ENCODE measurements at places on chromosomes 4 and X.
A peak's percentile ranks its signal among the peaks of the same experiment; 100 is the strongest.

- peak; percentile 9 for DNase-seq
These were observed 1.1 kb upstream of the RAP1GDS1 start for GRCh38 chr4:98260047-98260578.

DNA sequence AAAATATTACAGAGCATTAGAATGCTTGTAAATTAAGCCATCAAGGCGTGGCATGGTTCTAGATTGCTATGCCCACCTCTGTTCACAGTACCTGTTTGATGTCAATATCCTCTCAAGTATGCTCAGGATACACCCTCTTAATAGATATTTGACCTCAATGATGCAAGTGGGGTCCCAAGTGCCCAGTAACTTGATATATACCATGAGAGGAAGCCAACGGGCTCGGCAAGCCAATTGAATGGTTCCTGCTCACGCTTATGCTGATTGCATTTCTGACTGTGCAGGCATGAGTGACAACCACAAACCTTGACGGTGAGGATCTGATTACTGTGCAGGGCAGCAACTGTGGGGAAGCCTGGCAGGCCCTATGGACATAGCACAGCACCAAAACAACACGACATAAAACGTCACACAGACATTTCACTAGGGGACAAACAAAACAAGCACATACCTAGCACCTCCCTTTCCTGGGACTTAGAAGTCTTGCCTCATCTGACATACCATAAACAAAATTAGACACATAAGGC lies 179.1 kb upstream of the ETNPPL start:
- no peak for DNase-seq

- DNase-seq: no peak
These were observed 379.1 kb downstream of the ANKRD50 start for GRCh38 chr4:124333466-124333865.

DNA sequence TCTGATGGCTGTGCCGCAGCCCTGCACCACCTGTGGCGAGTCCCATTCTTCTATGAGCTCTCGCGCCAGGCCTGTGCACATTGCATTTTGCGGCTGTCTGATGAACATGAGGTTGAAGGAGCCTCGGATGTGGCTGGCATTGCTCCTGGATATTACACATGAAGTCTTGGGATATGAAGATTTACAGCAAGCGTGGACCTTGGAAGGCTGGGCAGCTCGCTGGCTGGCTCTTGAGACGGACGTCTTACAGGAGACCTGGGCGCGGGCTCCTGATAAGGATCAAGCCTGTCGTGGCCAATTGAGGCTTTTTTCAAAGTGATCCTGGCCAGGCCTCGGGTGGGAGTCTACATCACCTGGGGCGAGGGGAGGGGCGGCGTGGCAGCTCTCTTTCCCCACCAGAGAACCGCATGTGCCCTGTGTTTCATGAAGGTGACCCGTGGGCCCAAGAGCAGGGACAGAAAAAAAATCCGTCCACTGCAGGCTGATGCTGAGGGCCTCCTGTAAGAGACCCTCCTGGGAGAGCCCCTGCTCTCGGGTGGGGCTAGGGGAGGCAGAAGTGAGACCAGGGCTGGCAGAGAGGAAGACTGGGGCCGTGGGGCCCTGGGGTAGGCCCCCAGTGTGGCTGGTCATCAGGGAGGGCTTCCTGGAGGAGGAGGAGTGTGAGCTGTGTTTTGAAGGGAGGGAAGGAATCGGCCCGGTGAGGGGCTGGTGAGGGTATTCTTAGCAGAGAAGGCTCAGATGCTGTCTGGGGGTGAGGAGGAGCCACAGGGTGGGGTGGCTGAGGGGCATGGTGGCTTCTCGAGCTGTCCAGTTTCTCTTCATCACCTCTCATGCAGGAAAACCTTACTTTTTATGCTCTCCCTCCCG lies 23.6 kb downstream of the CPZ start:
- DNase-seq: no peak

DNA sequence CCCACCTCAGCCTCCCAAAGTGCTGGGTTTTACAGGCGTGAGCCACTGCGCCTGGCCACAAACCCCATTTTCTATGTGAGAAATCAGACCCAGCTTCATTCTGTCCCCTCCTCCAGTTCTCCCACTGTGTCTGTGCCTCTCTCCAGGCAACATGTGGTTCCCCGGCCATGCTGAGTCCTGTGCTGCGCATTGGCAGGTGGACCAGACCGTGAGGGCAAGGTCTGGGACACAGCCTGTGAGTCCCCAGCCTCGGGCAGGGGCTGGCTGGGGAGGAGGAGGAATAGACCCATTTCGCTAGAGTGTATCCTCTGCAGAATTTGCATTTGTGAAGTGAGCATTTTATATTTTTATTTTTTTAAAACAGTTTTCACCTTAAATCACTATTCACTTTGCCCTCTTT lies 21.5 kb upstream of the CLDN24 start:
- DNase-seq: no peak

DNA sequence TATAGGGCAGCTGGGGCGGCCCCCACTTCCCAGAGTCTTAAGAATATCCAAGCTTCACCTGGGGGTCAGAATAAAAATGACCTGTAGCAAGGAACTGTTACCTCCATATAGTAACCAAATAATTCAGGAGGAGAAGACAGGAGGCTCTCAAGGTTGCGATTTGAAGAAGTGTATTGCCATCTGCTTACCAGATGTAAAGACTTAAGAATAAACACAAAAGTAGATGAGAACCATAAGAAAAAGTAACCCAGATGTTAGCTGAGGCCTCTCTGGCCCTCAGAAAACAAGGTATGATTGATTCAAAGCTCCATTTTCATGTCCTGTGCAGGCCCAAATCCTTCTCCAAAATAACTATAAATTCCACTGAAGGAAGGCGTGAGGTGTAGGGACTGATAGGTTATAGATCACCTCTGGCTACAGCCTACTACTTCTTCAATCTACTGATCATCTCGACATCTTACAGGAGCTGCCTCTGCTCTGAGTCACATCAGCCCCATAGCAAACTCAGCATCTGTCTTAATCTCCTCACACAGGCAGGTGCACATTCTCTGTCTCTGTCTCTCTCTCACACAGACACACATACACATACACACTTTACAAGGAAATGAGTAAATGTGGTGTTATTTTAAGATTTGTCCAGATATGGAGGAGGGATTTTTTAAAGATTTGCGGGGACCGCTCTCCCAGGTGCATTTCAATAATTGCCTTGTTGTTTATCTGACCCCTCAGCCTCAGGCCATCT lies 193.9 kb upstream of the EDNRA start:
- no peak for DNase-seq

- no peak for DNase-seq
These were observed 23.4 kb upstream of the RHOH start for GRCh38 chr4:40173470-40173875.

- DNase-seq: no peak
These were observed 4.7 kb downstream of the MTM1 start for GRCh38 chrX:150573106-150573505.

DNA sequence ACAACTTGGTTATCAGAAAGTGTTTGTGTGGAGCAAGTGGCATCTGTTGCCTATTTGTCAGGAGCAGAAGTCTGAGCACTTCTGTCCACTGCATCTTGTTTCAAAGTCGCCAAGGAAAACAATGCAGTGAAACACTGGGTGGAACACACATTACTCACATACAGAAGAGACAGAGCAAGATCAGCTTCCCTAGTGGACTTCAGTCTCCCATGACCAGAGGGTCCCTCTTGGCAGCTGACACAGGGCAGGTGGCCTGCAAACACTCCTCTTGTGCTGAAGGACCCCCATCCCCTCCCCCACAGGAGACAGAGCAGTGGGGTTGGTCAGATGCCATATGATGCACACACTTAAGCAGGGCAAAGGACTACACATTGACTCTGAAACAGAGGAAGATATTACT lies 3.6 kb upstream of the BBS12 start:
- no peak for DNase-seq

- no peak for DNase-seq
These were observed 65.8 kb upstream of the FAM47A start for GRCh38 chrX:34197946-34198345.
